ENCODE measurements at places on chromosomes 3 and 15.

- DNase-seq = peak; percentile 61
Measured at GRCh38 chr3:34106879-34107278, 308.4 kb downstream of the PDCD6IP start.

DNA sequence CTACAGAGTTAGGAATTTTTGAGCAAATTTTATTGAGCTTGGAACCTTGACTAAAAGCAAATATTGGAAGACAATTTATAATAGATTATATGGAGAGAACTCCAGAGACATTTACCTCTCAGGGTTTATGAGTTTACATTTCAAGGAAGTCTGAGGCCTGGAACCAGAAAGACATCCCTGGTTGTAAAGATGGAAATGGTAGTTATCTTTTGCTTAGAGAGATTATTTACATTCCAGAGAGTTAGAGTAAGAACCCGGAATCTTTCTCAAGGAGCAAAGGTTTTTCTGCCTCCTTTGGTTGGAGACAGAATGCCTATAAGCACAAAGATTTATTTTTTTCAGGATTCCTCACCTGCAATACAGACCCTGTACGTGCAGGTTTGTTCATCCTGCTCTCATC lies 458.1 kb downstream of the TBL1XR1 start:
- no peak for DNase-seq

DNA sequence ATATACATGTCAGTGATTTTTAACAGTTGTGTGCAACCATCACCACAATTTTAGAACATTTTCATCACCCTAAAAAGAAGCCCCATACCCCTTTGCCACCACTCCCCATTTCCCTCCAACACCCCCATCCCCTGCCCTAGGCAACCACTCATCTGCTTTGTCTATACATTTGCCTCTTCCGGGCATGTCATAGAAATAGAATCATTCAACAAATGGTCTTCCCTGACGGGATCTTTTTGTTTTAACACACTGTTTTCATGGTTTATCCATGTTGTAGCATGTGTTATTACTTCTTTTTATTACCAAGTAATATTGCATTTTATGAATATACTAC lies 4.0 kb downstream of the VILL start:
- no peak for DNase-seq

GRCh38 chr15:61155741-61156700 lies 73.1 kb downstream of the RORA start:
- no peak for DNase-seq

- no peak for DNase-seq
Measured at GRCh38 chr3:14691719-14692118, 16.8 kb downstream of the C3orf20 start.

GRCh38 chr3:63798949-63799348 lies 20.1 kb upstream of the C3orf49 start:
- no peak for DNase-seq

DNA sequence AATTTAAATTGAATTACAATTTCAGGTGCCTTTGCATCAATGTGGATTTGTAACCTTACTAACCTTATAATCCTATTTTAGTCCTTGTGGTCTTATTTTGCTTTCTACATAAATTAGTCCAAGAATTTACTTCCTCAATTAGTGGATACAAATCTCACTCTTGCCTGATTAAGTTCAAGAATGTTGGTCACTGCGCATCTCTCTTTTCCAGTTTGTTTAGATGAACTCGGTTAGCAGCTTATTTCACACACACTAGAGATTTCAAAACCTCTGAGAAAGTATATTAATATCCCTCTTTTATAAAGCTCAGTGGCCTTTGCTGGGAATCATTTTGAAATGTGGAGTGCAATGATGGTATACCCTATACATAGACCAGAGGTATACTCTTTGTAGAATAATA lies 243.4 kb downstream of the DTWD1 start:
- no peak for DNase-seq

GRCh38 chr3:141928631-141929270 lies 52.3 kb downstream of the ATP1B3 start:
- no peak for DNase-seq

DNA sequence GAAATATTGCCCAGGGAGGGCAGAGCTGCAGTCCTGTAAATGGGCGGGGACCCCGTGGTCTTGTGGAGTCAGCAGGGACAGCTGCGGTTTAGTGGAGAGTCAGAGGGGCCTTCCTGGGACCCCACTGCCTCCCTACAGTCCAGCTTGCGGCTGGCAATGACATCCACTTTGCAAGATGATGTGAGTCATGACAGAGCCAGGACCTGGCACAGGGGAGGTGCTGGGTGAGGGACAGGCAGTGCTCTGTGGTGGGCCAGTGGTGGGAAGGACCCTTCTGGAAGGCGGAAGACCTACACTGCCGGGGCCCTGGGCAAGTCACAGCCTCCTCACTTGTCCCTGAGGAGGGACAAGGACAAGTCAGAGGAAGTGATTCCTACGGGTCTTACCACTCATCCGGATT lies 17.8 kb downstream of the APBA2 start:
- no peak for DNase-seq

GRCh38 chr15:45710657-45711056 lies 75.8 kb downstream of the SQOR start:
- no peak for DNase-seq

DNA sequence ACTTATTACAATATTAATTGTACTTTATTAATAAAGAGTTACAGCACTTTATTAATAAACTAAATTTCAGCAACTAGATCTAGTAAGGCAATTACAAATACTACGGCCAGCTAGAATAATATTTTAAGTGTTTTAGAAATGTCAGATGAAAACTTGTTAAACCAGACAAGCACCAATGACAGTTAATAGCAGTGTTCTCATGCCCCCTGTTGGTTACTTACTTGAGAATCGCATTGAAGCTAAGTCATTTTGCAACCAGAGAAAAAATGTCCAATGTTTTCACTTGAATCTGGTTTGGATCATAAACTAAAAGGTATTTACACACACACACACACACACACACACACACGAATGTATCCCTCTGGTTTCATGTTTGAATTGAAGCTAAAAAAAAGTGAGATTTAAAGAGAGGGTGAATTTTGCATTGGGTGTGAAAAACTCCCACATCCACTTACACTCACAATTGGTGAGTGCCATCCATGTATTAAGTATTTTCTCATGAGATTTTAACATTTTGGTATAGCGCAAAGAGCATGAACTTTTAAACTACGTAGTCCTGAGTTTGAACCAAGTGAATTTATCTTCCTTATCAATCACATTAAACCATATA lies 347.7 kb downstream of the ZBBX start:
- peak; percentile 38 for DNase-seq

- DNase-seq = no peak
Measured at GRCh38 chr15:60074181-60074885, 70.2 kb downstream of the FOXB1 start.

GRCh38 chr3:107064405-107065060 lies 312.7 kb upstream of the CCDC54 start:
- peak; percentile 76 for DNase-seq

DNA sequence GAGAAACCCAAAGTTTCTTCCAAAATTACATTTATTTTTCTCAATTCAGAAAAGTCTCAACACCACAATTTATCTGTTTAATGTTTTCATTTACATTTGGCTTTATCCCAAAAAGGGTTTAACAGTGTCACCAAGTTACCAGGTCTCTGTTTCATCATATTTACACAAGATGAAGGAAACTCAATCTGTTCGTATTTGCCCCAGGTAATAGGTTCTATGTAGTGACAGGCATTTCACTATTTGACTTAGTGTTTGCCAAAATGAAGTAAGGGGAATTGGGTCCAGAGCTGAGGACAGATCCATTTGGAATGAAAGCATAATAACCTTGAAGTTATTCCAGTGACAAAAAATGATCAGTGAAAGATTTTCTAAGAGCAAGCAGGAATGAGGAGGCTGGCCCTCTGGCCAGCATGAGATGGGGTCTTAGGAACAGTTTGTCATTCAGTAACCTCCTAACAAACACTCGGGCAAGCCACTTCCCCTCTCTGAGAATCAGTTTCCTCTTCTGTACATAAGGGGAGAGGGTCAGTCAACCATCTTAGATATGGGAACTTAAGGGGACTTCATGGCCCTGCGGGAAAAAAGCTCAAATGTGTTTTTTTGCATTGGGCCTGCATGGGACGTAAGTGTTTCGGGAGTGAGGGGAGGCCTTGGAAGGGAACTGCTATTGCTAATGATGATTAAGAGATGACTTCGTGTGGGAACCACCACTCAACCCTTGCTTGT lies 31.8 kb downstream of the UMPS start:
- no peak for DNase-seq

DNA sequence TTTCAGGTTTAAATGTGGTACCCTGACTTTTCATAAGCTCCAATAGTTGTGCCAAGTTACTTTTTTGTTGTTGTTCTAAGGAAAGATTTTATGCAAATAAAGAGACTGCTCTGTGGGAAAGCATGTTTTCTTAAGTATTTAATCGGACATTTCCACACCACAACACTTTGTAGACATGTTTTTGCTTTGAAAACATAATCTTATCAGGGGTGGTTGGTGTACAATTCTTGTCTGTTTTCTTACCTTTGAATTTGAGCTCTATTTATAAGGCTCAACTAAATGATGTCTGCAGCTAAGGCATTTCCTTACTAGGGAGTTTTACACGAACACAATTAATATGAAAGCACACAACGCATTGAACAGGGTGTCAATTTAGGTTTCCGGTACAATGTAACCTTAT lies 81.5 kb upstream of the CDIN1 start:
- DNase-seq = no peak

DNA sequence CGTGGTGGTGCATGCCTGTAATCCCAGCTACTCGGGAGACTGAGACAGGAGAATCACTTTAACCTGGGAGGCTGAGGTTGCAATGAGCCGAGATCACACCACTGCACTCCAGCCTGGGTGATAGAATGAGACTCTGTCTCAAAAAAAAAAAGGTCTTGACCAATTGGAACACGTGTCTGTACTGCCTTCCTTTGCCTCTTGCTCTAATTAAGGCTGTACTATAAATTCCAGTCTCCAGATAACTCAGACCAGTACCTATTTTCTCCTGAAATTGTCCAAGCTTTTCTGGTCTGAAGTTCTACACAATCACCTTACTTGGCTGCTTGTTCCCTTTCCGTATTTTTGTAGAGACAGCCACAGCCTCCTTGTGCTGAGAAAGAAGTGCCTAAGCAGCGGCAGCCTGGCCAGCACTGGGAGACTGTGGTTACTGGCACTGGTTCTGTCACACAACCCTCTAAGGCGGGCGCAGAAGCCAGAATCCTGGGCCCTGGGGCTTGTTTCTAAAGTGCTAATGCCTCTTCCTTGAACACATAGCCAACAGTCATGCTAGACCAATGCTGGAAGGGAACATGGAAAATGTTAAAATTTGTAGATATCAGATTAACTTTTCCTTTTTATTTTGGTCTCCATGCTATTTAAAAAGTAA lies 6.2 kb upstream of the CEP70 start:
- no peak for DNase-seq

DNA sequence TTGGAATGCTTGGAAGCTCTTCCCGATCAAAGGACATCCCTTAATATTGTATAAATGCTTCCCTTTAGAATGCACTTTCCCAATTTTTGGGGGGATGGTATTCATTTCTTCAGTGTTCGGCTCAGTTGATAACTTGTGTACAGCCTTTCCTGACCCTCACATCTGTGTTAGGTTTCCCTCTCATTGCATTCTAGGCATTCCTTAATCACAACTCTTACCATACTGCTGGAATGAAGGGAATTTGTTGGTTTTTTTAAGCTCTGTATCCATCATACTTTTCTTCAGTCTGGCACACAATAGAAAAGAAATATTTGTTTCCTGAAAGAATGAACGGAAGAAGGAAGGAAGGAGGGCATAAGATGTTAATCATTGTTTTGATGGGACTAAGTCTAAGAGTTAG lies 119.5 kb downstream of the CHST2 start:
- no peak for DNase-seq

DNA sequence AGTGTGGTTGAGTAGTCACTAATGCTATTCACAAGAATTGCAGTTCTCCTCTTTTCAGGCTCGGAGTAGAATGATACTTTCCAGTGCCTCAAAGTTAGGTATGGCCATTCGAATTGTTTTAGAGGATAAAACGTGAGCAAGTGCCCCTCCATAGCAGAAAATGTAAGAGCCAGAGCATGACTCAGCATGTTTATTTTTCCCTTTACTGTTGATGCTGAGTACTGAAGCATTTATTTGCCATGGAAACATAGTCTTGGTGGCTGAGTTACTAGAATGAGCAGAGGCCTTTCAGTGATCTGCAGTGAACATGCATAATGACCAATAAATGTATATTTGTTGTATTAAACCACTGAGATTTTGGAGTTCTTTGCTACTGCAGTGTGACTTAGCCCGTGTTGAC lies 540.6 kb downstream of the NLGN1 start:
- DNase-seq = no peak

DNA sequence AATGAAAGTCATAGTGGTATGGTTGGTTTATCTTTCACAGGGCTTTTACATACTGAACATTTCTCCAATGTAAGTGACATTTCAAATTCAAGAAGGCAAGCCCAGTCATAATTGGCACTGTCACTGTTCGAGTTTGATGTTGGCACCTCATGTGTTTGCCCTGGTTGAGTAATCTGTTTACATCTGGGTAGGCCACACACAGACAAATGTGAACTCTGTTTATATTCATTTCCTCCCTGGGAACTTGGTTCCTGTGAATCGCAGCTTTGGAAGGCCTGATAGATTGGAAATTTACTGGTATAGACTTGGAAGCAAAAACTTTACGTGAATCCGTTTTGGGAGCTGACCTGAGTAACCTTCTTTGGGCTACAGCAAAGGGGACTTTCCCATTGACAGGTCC lies 395.2 kb upstream of the AZI2 start:
- DNase-seq = no peak

DNA sequence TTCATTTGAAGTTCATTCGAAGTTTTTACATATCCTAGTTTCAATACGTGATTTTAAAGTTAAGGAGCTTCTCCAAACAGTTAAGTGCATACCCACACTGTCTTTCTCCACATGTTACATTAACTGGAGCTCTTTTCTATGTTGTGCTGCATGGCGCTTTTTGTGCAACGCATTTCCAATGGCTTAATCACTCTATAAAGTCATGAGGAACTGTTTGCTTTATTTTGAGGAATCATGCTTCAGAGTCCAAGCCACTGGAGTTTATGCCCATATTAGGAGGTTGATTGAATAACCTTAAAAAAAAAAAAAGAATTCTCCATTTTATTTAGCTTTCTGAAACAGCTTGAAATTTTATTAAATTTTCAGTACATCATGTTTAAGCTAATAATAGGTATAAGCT lies 109.4 kb upstream of the MBNL1 start:
- DNase-seq = no peak

GRCh38 chr3:173351886-173352285 lies 45.7 kb upstream of the NLGN1 start:
- DNase-seq = no peak

DNA sequence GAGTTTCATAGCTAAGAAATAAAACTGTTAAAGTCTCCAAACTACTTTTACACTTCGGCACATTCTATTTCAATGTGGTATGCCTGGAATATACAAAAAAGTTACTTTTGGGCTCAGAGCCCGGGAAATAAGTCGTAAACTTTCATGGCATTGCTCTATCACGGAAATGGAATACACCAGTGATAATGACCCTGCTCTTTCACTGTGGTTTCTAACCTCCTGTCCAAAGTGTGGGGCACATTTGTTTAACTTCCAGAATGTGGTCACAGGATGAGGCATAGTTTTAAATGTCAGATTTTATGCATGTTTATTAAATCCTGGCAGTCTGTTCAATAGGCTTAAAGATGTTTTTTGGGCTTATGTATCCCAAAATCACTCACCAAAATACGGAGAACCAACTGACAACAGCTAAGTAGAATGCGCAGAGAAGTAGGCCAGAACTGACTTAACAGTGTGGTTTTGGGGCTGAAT lies 5.1 kb downstream of the CXCR6 start:
- no peak for DNase-seq

GRCh38 chr15:99564221-99565048 lies 1.3 kb upstream of the MEF2A start:
- DNase-seq = no peak

- no peak for DNase-seq
Measured at GRCh38 chr3:140288595-140288994, 353.6 kb downstream of the CLSTN2 start.
